ENCODE measurements at places on chromosomes 13 and 19. TPM values are rescaled to one million over a fixed set of nuclear protein-coding genes. Genes with fewer than 3 reads are reported as not detected.
A peak's percentile ranks its signal among the peaks of the same experiment; 100 is the strongest.

- no peak for DNase-seq
- no peaks in the 10 kb centered on the region for H3K27me3 ChIP-seq
These were observed 502.8 kb upstream of the SLITRK5 start for GRCh38 chr13:87168390-87168789.

DNA sequence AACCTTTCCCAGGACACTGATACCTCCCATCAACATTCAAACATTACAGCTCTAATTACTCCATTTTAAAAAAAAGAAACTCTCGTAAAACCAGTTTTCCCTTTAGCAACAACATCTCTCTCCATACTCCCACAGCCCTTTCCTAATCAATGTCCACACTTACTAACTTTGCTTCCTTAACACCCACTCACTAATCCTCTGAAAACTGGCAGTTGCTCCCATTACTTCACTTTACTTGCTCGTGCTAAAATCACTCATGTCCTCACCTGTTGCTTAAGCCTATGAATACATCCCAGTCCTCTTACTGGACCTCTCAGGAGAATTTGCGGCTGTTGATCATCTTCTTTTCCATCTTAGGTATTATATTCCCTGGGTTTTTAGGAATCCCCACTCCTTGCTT lies 44.8 kb downstream of the RBM26 start:
- H3K4me1 ChIP-seq, result no peaks in the 10 kb centered on the region
- H3K36me3 ChIP-seq, result no peaks in the 10 kb centered on the region
- H3K4me3 ChIP-seq, result no peak overlapping the region

DNA sequence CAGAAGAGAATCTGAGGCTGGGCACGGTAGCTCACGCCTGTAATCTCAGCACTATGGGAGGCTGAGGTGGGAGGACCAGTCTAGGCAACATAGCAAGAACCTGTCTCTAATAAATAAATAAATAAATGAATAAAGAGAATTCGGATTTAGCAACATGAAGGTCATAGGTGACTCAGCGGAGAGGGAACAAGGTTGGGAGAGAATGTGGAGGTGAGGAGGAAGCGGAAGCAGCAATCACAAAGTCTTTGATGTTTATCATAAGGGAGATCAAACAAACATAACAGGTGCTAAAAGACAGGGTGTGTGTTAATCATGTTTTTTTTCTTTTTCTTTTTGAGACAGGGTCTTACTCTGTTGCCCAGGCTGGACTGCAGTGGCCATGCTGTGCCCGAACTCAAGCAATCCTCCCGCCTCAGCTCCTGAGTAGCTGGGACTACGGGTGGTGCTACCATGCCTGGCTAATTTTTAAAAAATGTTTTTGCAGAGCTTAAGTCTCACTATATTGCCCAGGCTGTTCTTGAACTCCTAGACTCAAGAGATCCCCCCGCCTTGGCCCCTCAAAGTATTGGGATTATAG lies 16.3 kb downstream of the PBX4 start:
- no peak overlapping the region for H3K27ac ChIP-seq
- H3K36me3 ChIP-seq, result no peaks in the 10 kb centered on the region
- no peaks in the 10 kb centered on the region for H3K4me1 ChIP-seq
- H3K27me3 ChIP-seq, result no peaks in the 10 kb centered on the region

DNA sequence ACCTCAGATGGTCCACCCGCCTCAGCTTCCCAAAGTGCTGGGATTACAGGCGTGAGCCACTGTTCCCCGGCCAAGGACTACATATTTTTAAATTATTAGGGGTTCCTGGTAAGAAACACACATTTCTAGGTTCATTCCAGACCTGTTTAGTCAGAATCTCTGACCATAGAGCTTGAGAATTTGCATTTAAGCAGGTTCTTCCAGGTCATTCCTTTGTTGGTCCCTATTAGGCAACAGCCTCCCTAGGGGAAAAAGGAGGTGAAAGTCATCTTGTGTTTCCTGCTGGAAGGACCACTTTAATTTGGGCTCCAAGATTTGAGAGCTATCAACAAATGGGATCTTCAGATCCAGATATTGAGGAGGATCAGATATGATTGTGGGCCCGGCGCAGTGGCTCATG lies 16.3 kb downstream of the S1PR2 start:
- no peaks in the 10 kb centered on the region for H3K27me3 ChIP-seq
- H3K27ac ChIP-seq, result no peak overlapping the region
- no peaks in the 10 kb centered on the region for H3K4me1 ChIP-seq
- DNase-seq, result no peak
- H3K36me3 ChIP-seq, result no peaks in the 10 kb centered on the region

GRCh38 chr13:112809332-112810315 lies 119.8 kb downstream of the ATP11A start:
- H3K27me3 ChIP-seq, result no peaks in the 10 kb centered on the region
- no peak overlapping the region for H3K4me3 ChIP-seq
- no peak for DNase-seq
- H3K4me1 ChIP-seq, result peaks cover 3% of the 10 kb centered on the region
- H3K27ac ChIP-seq, result no peak overlapping the region

CEACAM6 gene
- 0.24 TPM for total RNA-seq

DNA sequence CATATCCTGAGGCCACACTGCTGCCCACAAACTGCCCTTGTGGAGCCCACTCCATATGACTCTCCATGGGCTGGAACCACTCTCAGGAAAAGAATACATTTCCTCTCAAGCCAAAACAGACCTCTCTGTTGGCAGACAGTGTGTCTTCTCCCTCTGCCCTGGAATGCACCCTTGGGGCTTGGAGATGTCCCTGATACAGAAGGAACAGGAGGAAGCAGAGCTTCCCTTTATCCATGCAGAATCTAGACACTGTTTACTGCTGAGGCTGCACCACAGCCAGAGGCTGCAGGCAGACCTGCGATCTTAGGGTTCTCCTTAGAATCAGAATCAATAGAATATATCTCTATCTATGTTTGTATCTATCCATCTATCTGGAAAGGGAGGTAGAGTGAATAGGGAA lies 26.8 kb upstream of the CYP4F8 start:
- H3K27ac ChIP-seq, result no peak overlapping the region
- H3K4me1 ChIP-seq, result no peaks in the 10 kb centered on the region
- H3K36me3 ChIP-seq, result no peaks in the 10 kb centered on the region
- no peak for DNase-seq
- H3K4me3 ChIP-seq, result no peak overlapping the region
- peaks cover 20% of the 10 kb centered on the region for H3K27me3 ChIP-seq

GRCh38 chr13:82298106-82298505 lies 1584.2 kb downstream of the SLITRK1 start:
- H3K27me3 ChIP-seq, result no peaks in the 10 kb centered on the region
- no peak overlapping the region for H3K27ac ChIP-seq
- no peaks in the 10 kb centered on the region for H3K36me3 ChIP-seq

DNA sequence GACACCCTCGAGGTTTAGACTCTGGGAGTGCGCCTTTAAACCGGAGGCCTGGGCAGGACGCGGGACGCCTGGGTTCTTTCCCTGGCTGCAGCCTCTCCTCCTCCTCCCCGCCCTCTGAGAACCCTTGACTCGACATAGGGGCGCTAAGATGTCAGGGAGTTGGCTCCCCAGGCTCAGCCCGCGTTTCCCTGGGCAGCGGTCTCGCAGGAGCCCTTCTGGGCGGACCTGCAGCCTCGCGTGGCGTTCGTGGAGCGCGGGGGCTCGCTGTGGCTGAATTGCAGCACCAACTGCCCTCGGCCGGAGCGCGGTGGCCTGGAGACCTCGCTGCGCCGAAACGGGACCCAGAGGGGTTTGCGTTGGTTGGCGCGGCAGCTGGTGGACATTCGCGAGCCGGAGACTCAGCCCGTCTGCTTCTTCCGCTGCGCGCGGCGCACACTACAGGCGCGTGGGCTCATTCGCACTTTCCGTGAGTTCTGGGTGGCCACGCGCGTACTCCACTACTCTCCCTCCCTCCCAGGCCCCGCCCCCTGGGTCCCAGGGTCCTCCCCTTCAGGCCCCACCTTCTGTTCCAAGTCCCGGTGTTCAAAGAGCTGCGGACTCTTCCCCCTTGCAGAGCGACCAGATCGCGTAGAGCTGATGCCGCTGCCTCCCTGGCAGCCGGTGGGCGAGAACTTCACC lies 1.3 kb downstream of the ICAM5 start:
- H3K27ac ChIP-seq, result no peak overlapping the region
- DNase-seq, result no peak
- H3K4me1 ChIP-seq, result peaks cover 71% of the 10 kb centered on the region

DNA sequence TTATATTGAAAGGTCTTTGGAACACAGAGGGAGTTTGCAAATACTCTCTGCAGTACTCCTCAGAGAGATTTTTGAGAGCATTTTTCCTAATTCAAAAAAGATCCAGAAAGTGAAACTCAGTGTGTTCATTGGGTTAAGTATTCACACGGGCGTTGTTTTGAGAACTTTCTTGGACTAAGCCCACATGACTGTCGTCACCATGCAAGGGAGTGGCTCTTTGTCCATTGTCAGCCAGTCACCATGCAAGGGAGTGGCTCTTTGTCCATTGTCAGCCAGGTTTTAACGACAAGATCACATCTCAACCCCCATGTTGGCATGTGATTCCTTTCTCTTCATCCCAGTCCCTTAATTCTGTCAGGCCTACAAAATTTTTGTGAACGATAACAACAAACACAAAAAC lies 81.2 kb upstream of the STK24 start:
- H3K36me3 ChIP-seq, result no peaks in the 10 kb centered on the region
- no peak overlapping the region for H3K4me3 ChIP-seq
- no peak for DNase-seq
- no peak overlapping the region for H3K27ac ChIP-seq

LRP3 gene
- total RNA-seq, result 54.4 TPM

GRCh38 chr19:31759359-31759758 lies 410.1 kb upstream of the TSHZ3 start:
- H3K27ac ChIP-seq, result no peak overlapping the region
- H3K27me3 ChIP-seq, result no peaks in the 10 kb centered on the region
- H3K36me3 ChIP-seq, result no peaks in the 10 kb centered on the region
- no peaks in the 10 kb centered on the region for H3K4me1 ChIP-seq

- H3K4me3 ChIP-seq, result no peak overlapping the region
- H3K27ac ChIP-seq, result peak overlapping the region; percentile 11
- no peaks in the 10 kb centered on the region for H3K27me3 ChIP-seq
- DNase-seq, result no peak
These were observed 58.1 kb downstream of the EDNRB start for GRCh38 chr13:77860507-77860981.

DNA sequence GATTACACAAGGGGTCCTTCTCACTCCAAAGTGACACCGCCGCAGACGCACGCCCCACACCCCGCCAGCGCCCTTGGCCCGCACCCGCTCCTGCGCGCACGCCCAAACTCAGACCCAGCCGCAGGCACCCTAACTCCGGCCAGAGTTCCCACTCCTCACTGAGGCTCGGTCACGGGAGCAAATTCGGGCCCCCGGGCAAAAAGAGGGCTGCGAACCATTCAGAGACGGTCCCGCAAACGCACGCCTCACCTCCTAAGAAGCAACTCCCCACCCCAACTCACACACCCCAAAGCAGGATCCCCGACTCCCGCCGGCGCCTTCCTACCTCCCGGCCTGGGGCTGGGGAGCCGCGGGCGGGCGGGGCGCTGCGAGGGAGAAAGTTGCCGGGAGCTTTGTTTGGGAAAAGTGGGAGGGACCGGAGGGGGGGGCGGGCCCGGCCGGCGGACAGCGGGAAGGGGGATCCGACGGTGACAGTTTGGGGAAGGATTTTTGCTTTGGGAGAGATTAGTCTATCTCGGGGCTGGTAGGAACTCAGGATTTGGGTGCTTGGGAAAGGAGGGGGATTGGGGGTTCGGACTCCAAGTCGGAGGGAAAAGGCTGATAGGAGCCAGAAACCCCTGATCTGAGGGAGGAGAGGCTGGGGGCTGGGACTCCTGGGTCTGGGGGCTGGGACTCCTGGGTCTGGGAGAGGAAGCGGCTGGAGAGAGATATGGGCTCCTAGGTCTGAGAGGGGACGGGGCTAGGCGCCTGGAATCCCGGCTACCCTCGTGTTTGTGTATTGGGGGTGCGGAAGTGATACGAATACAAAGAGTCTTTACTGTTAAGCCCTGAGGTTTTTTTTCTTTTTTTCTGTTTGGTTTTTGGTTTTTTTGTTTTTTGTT lies at the start of gene TEAD2:
Gene TEAD2, minus strand, starts transcription at position 369 of the 881 bp plus-strand sequence. CDS start 2,341 bp downstream, outside the sequence.
- DNase-seq, result peak; percentile 58
- peak within 1 kb of the TSS; percentile 89 for H3K27ac ChIP-seq
- no peaks in the 10 kb centered on the region for H3K36me3 ChIP-seq

DNA sequence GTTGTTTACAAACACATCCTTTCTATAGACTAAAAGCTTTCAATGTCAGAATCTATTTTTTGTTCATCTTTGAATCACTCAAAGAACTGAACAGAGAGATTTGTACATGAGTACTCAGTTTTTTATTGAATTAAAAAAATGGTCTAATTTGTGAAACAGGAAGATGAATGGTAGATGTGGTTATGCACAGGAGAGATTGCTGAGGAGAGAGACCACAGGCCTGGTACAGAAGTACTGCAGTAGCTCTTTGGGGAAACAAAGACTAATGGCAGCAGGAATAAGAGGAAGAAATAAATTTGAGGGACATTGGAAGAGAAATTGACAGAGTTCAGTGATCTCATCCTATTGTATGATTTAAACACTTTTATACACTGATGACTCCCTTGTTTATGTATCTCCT lies 222.0 kb upstream of the ARGLU1 start:
- H3K36me3 ChIP-seq, result no peaks in the 10 kb centered on the region
- no peak for DNase-seq
- H3K27ac ChIP-seq, result no peak overlapping the region
- no peak overlapping the region for H3K4me3 ChIP-seq
- H3K27me3 ChIP-seq, result no peaks in the 10 kb centered on the region

DNA sequence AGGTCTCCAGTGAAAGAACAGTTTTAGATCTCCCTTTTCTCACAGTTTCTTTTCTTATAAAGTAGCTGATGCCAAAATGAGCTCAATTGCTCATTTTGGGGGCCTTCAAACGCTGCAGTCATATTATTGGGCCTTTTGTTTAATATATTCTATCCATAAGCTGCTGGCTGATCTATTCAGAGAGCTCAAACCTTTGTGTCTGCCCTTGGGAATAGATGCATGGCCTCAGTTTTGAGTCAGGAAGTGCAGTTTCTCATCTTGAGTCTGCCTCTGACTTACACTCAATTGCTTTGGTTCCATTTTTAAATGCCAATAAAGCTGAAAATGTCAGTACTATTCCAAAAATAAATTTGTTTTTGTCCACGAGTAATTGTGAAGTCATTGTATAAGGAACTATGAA lies 468.9 kb downstream of the KLF12 start:
- no peak for DNase-seq
- H3K4me1 ChIP-seq, result no peaks in the 10 kb centered on the region
- H3K4me3 ChIP-seq, result no peak overlapping the region
- no peaks in the 10 kb centered on the region for H3K27me3 ChIP-seq
- no peak overlapping the region for H3K27ac ChIP-seq

GAS6 gene
- 10.3 TPM for total RNA-seq

CCDC8 gene
- 24.1 TPM for total RNA-seq

Data from adrenal gland (tissue), 19 donors.